PC-9 (cell line): ENCODE measurements at places on chromosomes 2 and 18. TPM values are rescaled to one million over a fixed set of nuclear protein-coding genes. Genes with fewer than 3 reads are reported as not detected.

Gene ABHD1
- not detected in 2 replicates for total RNA-seq

Gene SP140L
- total RNA-seq, result 15.1 and 23.6 TPM in 2 replicates

Gene SNORC
- 10.4 and 20.0 TPM in 2 replicates for total RNA-seq

Gene NPPC
- total RNA-seq, result not detected in 2 replicates

Gene ACTG2
- not detected in 2 replicates for total RNA-seq

Gene SERPINB2
- 0.73 TPM in 1 of 2 replicates, not detected in the other for total RNA-seq

Gene MZT2B
- 313 and 357 TPM in 2 replicates for total RNA-seq

Gene ALK
- not detected in 2 replicates for total RNA-seq

Gene TRIM43
- not detected in 2 replicates for total RNA-seq

Gene SANBR
- total RNA-seq, result 12.6 and 13.8 TPM in 2 replicates

Gene ACOXL
- 9.1 and 10.7 TPM in 2 replicates for total RNA-seq

Gene ZNF804A
- not detected in 2 replicates for total RNA-seq

Gene TCF7L1
- total RNA-seq, result 2.3 and 2.8 TPM in 2 replicates

Gene DPYSL5
- not detected in 2 replicates for total RNA-seq

Gene MPP4
- total RNA-seq, result not detected in 2 replicates

Gene PLGLB1
- total RNA-seq, result 2.7 and 5.7 TPM in 2 replicates

Gene CYS1
- 0.43 and 0.61 TPM in 2 replicates for total RNA-seq

Gene FBXO48
- 1.2 and 1.6 TPM in 2 replicates for total RNA-seq

Gene GRHL1
- total RNA-seq, result 8.6 and 10.6 TPM in 2 replicates

Gene NEU2
- total RNA-seq, result not detected in 2 replicates

Gene FAM110C
- total RNA-seq, result 20.8 and 21.1 TPM in 2 replicates

Gene EVA1A
- 10.8 and 18.2 TPM in 2 replicates for total RNA-seq

Gene PCGF1
- total RNA-seq, result 24.9 and 31.3 TPM in 2 replicates

Gene COLEC11
- 2.4 and 4.6 TPM in 2 replicates for total RNA-seq

Gene CTAGE1
- total RNA-seq, result not detected in 2 replicates

Gene WNT6
- 0.33 and 0.45 TPM in 2 replicates for total RNA-seq

Gene RAB6C
- not detected in 2 replicates for total RNA-seq

Gene TPRKB
- 20.4 and 33.8 TPM in 2 replicates for total RNA-seq

Gene AAK1
- total RNA-seq, result 50.3 and 66.6 TPM in 2 replicates

Gene SH3RF3
- 4.9 and 6.1 TPM in 2 replicates for total RNA-seq

Gene TMEM178A
- total RNA-seq, result 2.8 and 2.9 TPM in 2 replicates

Gene PROM2
- total RNA-seq, result 129 and 147 TPM in 2 replicates

Gene PDE11A
- 1.1 and 1.4 TPM in 2 replicates for total RNA-seq

Gene RTP5
- total RNA-seq, result not detected in 2 replicates

Gene CCDC178
- total RNA-seq, result not detected in 2 replicates

Gene SPHKAP
- not detected in 2 replicates for total RNA-seq

Gene C1GALT1C1L
- total RNA-seq, result 3.7 and 4.6 TPM in 2 replicates

Gene NUP35
- 27.0 and 35.5 TPM in 2 replicates for total RNA-seq

Gene SKA1
- total RNA-seq, result 14.7 and 18.3 TPM in 2 replicates

Gene CHRNG
- total RNA-seq, result not detected in 2 replicates

Gene TBC1D8
- 25.2 and 25.3 TPM in 2 replicates for total RNA-seq

Gene AQP12B
- total RNA-seq, result not detected in 2 replicates

Gene UGT1A10
- not detected in 2 replicates for total RNA-seq

Gene MBD5
- total RNA-seq, result 35.1 and 46.5 TPM in 2 replicates
